ENCODE measurements at places on chromosomes 5 and 9. TPM values are rescaled to one million over a fixed set of nuclear protein-coding genes. Genes with fewer than 3 reads are reported as not detected.

- H3K4me3 ChIP-seq: no peak overlapping the region
- no peaks in the 10 kb centered on the region for H3K4me1 ChIP-seq
- no peak overlapping the region for H3K27ac ChIP-seq
- no peaks in the 10 kb centered on the region for H3K27me3 ChIP-seq
- no peak for DNase-seq
Measured at GRCh38 chr5:42666869-42667268, 89.7 kb upstream of the CCDC152 start.

- H3K27ac ChIP-seq: no peak overlapping the region
- H3K27me3 ChIP-seq: no peaks in the 10 kb centered on the region
- no peak for DNase-seq
- no peaks in the 10 kb centered on the region for H3K4me1 ChIP-seq
- H3K4me3 ChIP-seq: no peak overlapping the region
- no peaks in the 10 kb centered on the region for H3K36me3 ChIP-seq
Measured at GRCh38 chr5:159536646-159537045, 206.4 kb upstream of the IL12B start.

DNA sequence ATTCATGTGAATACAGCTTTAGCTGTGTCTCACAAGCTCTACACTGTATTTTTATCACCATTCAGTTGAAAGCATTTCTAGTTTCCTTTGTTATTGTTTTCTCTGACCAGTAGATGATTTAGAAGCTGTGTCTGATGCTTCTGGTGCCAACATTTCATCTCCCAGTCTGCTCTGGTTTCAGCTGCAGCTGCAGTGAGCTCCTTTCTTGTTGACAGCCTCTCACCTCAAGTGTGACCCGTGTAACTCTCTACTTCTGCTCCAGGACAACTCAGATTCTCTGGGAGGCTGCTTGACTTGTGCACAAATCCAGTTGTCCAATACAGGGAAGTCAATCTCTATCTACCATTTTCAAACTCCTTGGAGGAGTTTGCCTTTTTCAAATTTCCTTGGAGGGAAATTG lies 504.8 kb downstream of the DIRAS2 start:
- H3K4me1 ChIP-seq: no peaks in the 10 kb centered on the region
- no peak for DNase-seq
- H3K4me3 ChIP-seq: no peak overlapping the region
- no peaks in the 10 kb centered on the region for H3K36me3 ChIP-seq
- no peak overlapping the region for H3K27ac ChIP-seq
- H3K27me3 ChIP-seq: no peaks in the 10 kb centered on the region

SLC23A1 gene
- total RNA-seq: not detected

- no peak for DNase-seq
- H3K27me3 ChIP-seq: no peaks in the 10 kb centered on the region
- no peak overlapping the region for H3K27ac ChIP-seq
- H3K4me3 ChIP-seq: no peak overlapping the region
- no peaks in the 10 kb centered on the region for H3K4me1 ChIP-seq
Measured at GRCh38 chr5:124795829-124796228, 49.4 kb upstream of the ZNF608 start.

GRCh38 chr5:28748446-28748845 lies 1710.1 kb upstream of the CDH9 start:
- no peak overlapping the region for H3K4me3 ChIP-seq
- no peak for DNase-seq
- H3K27ac ChIP-seq: no peak overlapping the region
- no peaks in the 10 kb centered on the region for H3K27me3 ChIP-seq
- H3K36me3 ChIP-seq: no peaks in the 10 kb centered on the region

DNA sequence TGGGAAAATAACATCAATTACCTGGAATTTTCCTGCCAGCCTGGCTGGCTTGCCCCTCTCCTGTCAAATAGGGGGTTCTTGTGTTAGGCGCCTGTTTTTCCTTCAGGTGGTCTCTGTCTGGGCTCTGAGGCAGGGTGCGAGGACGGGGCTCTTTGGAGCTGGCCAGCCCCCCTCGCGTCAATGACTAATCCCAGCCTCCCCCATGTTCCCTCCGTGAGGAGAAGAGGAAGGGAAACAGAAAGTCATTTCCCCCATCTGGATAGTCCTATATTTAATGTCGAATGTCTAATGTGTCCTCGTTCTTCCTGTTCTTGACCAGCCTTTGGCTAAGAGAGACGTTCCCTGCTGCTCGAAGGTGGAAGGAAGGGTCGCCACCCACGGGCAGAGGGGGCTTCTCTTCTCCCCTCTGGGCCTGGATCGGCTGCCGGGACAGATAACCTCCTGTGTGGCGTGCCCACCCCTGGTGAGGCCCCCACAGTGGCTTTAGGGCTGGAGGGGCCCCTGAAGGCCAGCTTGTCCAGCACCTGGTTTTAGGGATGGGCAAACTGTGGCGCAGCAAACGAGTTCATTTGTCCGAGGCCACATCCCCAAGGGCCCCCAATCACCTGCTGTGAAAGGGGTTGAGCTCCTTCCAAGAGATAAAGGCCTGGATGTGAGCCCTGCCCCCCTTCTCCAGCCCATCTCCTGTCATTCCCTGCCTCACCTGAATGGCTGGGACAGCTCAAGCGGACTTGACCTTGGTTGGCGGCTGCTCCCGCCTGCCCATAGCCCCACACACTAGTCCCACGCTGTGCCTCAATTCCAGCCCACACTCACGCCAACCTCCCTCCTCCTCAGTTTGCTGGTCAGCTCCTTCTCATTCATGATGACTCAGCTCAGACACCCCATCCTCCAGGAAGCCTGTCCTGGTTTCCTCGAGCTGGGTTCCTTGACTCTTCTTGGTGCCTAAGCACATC lies 35.9 kb upstream of the UNC5A start:
- H3K4me3 ChIP-seq: no peak overlapping the region
- H3K27me3 ChIP-seq: no peaks in the 10 kb centered on the region
- H3K4me1 ChIP-seq: no peaks in the 10 kb centered on the region
- H3K27ac ChIP-seq: no peak overlapping the region

Data from thyroid gland (tissue), 4 donors.